ENCODE measurements at places on chromosomes 12 and 14.

DNA sequence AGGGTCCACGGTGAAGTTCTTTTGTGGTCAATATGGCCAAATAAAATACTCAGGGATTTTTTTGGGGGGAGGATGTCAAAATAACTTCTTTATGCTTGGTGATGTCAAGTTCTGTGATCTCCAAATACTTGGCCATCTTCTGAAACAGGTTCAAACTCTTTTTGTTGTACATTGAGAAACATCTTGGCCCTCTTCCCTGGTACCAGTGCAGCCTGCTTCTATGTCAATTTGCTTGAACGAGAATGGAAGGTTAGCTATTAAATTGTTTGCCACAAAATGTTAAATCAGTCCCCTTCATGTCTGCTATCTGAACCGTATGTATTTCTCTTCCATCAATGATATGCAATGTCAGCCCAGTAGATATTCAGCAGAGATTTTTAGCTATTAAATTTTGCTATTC, 6.1 kb upstream of the CRADD start:
- no peak for DNase-seq

DNA sequence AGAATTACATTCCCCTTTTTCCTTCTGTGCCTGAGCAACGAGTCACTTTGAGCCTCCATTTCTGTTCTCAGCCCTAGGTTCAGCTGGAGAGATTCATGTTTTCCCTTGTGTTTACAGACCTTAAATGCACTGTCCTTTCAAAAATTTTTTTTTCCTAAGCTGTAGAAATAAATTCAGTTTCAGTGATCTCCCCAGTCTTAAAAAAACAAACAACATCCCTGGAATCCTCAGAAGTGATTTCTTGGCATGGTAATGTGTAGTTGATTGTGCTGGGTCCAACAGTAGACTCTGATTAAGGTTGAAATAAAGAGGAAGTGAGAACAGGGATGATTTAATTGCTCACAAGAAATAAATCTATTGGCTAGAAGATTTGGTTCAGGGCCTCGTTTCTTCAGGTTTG, 89.3 kb downstream of the NTN4 start:
- no peak for DNase-seq

DNA sequence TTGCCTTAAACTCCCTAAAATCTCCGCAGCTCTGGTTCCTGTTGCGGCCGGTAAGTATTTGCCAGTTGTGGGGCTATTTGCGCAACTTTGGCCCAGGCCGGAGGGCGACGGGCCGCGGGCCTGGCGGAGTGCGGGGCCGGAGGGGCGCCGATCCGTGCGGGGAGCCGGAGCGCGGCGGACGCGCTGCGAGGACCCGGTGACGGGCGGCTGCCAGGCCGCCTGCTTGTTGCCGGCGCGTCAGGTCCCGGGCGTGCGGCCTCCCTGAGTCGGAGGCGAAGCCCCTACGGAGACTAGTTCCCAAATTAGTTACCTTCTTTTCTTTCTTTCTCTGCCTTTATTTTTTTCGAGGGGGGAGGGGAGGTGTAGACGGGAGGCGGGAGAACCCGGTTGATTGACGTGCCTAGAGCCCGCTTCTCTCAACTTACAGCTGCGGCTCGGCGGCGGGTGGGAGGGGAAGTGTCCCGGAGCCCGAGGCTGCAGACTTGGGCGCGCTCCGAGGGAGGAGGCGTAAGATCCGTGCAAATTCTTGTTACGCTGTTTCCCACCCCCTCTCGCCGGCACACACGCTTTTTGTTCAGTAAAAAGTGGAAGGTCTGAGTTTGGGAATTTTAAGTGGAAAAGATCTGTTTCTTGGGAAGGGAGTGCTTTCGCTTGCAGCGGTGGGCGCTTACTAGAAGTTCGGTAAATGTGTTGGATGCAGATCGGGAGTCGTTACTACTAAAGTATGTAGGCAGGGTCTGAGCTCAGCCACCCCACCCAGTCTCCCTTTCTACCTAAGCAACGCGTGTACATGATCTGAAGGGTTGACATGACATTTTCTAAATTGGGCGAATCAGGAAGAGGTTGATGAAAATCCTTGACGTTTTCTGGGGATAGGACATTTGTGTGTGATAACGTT, 576 bp downstream of the ZBTB1 start:
- DNase-seq: peak; percentile 86

GRCh38 chr12:168763-169525, 45.0 kb downstream of the SLC6A12 start:
- DNase-seq: no peak

DNA sequence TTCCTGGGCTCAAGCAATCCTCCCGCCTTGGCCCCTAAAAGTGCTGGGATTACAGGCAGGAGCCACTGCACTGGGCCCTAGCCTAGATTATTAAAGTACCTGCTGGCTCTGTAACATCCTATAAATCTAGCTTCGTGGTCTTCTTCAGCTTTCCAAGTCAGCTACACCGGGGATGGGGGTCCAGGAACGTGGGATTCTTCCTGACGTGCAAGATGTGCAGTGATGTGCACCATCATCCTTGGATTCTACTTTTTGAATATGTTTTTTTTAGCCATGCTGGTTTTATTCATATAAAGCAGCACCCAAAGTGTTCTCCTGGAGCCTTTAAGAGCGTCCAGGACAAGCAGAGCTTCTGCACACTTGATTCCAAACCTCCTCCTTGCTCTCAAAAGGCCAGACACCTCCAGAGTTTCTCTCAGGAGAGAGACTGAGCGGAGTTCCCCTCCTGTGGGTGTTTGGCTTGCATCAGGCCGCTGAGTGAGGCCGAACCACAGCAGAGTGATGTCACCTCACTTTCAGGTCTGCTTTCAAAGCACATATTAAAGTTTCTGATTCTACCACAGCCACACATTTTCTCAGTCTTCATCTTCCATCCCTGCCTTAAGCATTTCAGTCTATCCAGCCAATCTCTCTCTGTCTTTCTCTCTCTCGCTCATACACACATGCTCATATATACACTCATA, 33.4 kb downstream of the VCPKMT start:
- peak; percentile 82 for DNase-seq

- DNase-seq: no peak
These were observed 45.8 kb upstream of the HMGA2 start for GRCh38 chr12:65778258-65779090.

GRCh38 chr14:41355866-41356265, 250.8 kb upstream of the LRFN5 start:
- no peak for DNase-seq

DNA sequence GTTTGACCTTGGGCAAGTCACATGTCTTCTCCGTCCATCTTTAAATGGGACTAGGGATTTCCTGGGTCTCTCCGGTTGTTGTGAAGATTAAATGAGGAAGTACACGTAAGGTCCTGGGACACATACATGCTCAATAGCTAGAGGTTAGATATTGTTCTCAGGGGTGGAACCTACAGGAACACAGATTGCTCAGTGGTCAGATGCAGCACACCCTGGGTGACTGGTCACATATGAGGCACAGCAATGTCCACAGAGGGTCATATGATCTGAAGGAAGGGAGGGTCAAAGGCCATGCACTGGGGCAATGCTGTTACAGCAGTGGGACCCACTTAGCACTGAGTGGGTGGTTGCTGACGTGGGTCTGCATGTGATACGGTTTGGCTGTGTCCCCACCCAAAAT, 11.4 kb upstream of the SLC8B1 start:
- no peak for DNase-seq

- DNase-seq: no peak
These were observed 25.6 kb upstream of the MED13L start for GRCh38 chr12:116303066-116303465.

GRCh38 chr14:64704143-64704742, at the start of gene PLEKHG3:
Gene PLEKHG3, plus strand, starts transcription at chr14:64704424. Its CDS starts 23,208 bp downstream, at chr14:64727632.
- DNase-seq: peak; percentile 59
